Activated CD4-positive, alpha-beta T cell treated with anti-CD3 and anti-CD28 coated beads, Interleukin-2, amount 50 U/mL, for 48 hours (primary cell): ENCODE measurements at places on chromosomes 11 and 22.

- DNase-seq, result no peak
Measured at GRCh38 chr11:75652936-75653335, 15.9 kb downstream of the MAP6 start.

GRCh38 chr11:35419830-35420333 is 524 bp upstream of the SLC1A2 start:
- peak; percentile 3 for DNase-seq

DNA sequence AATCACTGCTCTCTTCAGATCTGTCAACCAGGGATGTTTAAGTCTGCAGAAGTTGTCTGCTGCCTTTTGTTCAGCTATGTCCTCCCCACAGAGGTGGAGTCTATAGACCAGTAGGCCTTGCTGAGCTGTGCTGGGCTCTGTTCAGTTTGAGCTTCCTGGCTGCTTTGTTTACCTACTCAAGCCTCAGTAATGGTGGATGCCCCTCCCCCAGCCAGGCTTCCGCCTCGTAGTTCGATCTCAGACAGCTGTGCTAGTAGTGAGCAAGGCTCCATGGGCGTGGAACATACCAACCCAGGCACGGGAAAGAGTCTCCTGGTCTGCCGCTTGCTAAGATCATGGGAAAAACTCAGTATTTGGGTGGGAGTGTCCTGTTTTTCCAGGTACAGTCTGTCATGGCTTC is 27.6 kb upstream of the CASP12 start:
- DNase-seq, result no peak

DNA sequence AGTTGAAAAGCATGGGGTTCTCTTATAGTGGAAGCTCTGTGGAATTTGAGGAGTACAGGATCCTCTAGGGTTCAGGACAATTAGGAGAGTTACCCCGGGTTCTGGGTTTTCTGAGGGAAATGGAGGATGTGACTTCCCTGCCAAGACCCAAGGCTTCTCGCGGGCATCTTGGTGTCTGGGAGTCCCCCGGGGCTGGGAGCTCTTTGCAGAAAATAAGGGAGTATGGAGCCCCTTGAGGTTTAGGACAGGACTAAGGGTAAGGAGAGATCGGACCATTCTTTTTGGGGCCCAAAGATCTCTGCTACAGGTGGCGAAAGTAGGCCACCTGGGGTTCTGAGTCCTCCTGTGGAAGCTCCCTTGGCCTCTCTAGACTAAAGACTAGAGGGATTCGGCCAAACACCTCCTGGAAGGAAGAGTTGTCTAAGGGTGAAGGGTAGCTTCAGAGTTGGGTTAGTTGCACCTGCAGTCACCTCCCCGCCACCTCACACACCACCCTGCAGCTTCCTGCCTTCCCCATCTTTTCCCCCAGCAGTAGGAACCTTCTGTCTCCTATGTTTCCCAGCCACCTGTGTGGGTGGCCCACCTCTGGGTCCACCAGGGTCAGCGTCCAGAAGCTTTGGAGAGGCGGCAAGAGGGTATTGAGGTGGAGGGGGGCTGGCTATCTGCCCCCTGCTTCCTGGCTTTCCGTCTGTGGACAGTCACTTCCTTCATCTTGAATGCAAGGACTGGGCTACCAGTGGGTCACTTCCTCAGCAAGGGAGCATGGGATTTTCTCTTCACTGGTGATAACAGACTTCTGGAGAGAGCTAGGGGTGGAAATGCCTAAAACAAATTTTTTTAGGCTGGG is 908 bp downstream of the LIMK2 start:
- DNase-seq, result peak; percentile 18

DNA sequence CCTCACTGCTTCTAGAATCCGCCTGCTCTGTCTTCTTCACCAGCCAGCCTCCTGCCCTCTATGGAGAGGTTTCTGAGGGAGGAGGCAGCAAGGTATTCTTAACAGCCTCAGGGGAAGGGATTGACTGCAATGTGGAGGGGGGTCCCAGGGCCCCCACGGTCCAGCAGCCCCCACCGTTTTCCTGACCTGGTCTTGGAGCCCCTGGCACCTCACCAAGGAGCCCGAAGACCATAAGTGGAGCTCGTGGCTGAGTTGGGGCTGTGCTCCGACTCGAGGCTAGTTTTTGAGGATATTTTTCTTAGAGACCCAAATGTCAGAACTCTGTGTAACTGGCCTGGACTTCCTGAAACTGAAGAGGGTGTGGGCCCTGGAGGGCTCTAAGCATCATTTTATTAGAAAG is 590.0 kb downstream of the BRD1 start:
- DNase-seq, result no peak

DNA sequence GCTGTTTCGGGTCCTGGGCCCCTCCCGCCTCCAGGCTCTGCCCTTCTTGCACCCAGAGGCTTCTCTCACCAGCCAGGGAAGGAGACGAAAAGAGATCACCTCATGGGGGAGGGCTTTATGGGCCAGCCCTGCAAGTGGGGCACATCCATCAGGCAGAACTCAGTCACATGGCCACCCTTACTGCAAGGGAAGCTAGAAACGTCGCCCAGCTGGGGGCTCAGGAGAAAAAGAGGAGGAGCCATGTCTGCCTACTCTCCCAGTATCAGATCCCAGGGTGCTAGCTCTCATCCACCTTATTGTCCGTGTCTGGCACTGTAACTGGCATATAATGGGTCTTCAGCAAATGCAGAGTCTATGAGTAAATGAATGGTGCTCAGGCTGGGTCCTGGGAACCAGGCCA is 24.2 kb downstream of the MFNG start:
- no peak for DNase-seq

- DNase-seq, result no peak
Measured at GRCh38 chr11:95968585-95968984, 44.7 kb upstream of the MTMR2 start.

- no peak for DNase-seq
Measured at GRCh38 chr11:101444164-101444563, 139.6 kb downstream of the TRPC6 start.

- DNase-seq, result no peak
Measured at GRCh38 chr11:110720431-110721275, 8.4 kb upstream of the ARHGAP20 start.

DNA sequence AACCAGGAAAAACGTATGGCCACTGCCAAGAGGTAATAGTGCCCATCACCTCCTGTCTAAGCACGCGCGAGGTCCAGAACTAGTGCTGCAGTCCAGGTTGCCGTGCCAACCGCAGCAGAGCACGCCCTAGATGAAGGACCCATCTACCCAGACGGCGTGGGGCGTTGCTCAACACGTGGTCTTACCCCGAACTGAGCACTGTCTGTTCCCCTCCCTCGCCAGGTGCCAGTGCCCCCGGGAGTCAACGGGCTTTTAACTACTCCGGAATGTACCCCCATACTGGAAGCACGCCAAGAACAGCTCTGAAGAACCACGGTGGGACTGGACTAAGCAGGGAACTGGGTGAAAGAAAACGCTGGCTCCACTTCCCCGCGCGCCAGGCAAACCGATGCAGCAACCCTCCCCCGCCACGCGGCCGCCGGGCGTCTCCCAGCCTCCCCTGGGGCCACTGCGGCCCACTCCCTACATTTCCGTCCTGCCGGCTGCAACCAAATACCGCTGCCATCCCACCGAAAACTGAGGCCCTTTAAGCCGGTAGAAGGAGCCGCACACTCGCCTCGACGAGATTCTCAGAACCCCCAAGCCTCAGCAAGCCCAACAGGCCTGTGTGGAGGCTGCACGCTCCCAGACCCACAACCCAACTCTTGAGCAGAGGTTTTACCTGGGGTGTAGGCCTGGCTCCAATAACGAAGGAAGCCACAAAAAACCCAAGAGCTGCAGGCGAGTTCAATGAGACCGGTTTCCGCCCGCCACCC is at the start of gene HSPA8:
Gene HSPA8 (minus strand): TSS at position 734 of the 755 bp plus-strand sequence. CDS start 812 bp downstream, outside the sequence.
- peak; percentile 76 for DNase-seq

GRCh38 chr11:104183593-104183992 is 19.6 kb upstream of the PDGFD start:
- no peak for DNase-seq

DNA sequence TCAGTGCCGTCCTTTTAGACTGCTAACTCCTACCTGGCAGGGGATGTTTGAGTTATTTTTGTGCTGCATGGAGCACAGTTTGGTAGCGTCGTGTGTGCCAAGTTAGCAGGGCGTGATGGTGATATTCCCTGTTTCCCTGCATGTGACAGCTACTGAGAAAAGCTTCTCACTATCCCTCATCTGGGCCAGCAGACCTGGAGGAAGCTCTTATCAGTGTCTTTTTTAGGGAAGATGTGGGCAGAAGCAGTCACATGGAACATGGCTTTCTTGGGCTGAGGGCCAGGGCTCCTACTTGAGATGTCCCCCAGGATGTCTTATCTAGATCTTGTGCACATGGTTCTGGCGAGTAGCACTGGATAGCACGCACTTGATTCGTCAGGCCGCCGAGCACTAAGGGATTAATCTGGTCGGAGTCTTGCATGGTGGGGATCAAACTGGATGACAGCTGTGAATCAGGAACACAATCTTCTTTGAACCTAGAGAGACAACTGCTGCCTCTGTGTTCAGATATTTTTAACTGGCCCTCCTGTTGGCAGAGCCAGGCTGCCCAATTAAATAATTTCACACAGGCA is 33.8 kb downstream of the TECTA start:
- DNase-seq, result no peak

- no peak for DNase-seq
Measured at GRCh38 chr11:26994631-26995095, 751 bp downstream of the FIBIN start.

- no peak for DNase-seq
Measured at GRCh38 chr22:26783885-26784284, 126.5 kb downstream of the MIAT start.

- DNase-seq, result no peak
Measured at GRCh38 chr11:78373689-78374088, 43.9 kb downstream of the GAB2 start.

DNA sequence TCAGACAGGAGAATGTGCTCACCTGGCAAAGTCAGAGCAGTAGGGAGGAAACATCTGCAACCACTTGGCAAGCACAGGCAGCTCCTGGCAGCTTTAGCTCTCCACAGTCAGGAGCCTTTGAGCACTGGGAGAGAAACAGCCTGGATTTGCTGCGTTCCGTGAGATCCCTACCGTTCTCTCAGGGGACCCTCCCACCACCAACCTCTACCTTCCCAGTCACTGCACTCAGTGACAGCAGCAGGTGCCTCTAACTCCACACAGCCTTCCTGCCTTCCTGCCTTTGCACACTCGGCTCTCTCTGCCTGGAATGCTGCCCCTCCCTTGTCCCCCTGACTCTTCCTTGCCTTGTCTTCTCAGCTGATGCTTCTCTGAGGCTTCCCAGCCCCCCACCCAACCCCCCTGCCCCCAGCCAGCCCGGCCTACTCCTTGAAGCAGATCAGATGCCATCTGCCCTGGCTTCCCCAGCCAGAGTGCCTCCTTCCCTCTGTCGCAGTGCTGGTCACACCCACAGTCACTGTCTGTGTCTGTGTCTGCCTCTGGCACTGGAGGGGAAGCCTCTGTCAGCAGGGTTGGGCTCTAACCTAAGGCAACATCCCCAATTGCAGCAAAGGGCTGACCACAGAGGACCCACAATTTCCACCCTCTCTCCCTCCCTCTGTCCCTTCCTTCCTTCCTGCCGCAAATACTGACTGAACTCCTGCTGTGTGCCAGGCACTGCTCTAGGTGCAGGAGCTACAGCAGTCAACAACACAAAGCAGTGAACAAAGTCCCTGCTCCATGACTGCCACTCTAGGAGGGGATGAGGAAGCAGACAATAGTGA is 14.9 kb upstream of the TSKU start:
- DNase-seq, result peak; percentile 13

DNA sequence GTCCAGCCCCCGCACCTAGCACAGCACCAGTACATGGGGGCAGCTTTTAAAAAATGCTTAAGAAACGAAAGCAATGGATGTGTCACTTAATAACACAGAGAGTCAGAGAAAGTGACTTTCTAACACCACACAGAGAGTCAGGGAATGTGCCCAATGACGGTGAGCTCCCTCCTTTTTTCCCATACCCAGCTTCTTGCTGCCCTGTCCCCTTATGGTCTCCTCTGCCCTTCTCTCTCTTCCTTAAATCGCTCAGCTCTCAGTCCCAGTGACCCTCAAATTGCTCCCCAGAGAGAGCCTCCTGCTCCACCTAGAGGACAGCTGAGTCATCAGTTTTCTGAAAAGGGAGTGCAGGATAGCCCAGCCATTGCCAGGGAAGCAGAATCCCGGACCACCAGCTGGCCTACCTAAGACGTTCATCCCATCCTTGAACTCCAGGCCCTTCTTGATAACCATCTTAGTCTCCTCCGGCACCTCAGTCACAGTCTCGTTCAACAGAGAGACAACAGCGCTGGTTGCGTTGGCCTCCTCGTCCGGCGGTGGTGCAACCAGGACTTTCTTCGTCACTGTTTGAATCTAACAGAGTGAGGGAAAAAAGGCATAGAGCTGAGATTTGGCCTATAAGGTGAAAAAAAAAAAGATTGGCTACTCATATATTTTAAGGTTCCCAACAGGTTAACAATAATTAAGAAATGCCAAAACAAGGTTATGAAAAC is 113.5 kb downstream of the SLC1A2 start:
- no peak for DNase-seq

- DNase-seq, result peak; percentile 9
Measured at GRCh38 chr11:13055200-13055599, 46.1 kb downstream of the RASSF10 start.

DNA sequence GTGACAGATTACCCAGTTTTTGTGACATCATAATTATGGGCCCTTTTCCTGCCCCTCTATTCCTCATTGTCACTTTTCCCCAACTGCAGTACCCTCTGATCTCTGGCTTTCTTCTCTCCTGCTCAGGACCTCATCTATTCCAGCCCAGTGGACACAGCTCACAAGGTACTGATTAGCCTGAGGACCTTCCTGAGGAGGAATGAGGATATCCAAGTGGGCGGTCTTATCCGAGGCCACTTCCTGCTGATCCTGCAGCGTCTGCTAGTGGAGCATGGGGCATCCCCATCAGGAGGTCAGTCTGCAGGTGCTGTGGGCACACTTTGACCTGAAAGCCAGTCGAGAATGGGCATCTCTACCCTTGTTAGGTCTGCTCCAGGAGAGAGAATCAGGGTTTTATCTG is 24.5 kb upstream of the CCDC134 start:
- no peak for DNase-seq

DNA sequence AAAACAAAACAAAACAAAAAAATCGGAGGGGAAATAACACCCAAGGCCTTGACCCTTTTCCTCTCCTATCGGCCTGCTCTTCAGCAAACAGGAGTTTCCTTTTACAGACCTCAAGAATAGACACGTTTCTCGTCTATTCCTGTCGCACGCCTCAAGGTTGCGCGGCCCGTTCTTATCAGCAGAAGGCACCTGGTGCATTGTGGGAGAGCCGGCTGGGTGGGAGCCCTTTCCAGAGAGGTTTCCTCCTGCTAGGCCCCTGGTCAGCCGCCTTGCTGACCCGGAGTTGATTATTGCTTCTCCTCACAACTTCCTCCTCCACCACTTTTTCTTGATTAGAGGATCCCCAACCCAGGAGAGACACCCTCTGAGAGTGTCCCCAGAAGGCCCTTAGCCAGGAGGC is 497.3 kb downstream of the MIAT start:
- no peak for DNase-seq
